HuH-7 (cell line): ENCODE measurements at places on chromosomes 6 and 20.

GRCh38 chr6:74731931-74732330, 473.9 kb downstream of the COL12A1 start:
- DNase-seq = no peak

DNA sequence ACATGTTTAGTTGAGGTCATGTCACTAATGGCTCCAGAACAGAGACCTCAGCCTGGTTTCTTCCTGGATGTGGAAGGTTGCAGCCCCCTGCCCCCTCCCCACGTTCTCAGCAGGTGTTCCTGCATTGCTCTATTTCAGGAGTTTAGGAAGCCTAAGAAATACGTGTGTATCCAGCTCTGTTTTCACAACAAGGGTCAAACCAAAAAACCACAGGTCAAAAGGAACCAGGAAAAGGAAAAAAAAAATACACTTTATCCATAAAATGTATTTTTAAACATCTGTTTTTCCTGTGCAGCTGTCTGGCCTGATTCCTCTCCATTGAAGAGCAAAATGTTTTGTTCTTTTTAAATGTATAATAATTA, 107.9 kb upstream of the PLEKHG1 start:
- DNase-seq = no peak

GRCh38 chr6:28719275-28719940, 193.7 kb downstream of the GPX5 start:
- DNase-seq = no peak

DNA sequence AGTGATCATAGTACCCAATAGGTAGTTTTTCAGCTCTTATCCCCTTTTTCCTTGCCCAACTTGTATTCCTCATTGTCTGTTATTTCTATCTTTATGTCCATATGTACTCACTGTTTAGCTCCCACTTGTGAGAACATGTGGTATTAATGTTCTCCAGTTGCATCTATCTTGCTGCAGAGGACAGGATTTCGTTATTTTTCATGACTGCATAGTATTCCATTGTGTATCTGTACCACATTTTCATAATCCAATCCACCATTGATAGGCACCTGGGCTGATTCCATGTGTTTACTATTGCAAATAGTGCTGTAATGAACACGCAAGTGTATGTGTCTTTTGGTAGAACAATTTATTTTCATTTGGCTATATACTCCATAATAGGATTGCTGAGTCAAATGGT, 819.5 kb upstream of the ADGRB3 start:
- no peak for DNase-seq

DNA sequence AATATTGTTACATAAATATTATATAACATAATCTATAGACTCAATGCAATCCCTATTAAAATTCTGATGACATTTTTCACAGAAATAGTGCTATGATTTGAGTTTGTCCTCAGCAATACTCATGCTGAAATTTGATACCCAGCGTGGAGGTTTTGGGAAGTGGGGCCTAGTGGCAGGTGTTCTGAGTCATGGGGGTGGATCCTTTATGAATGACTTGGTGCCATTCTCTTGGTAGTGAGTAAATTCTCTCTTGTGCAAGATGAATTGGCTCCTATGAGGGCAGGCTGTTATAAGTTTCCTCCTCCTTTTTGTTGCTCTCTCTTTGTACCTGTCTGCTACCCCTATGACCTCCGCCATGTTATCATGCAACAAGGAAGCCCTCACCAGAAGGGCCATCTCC, 65.8 kb downstream of the SHPRH start:
- DNase-seq = no peak

DNA sequence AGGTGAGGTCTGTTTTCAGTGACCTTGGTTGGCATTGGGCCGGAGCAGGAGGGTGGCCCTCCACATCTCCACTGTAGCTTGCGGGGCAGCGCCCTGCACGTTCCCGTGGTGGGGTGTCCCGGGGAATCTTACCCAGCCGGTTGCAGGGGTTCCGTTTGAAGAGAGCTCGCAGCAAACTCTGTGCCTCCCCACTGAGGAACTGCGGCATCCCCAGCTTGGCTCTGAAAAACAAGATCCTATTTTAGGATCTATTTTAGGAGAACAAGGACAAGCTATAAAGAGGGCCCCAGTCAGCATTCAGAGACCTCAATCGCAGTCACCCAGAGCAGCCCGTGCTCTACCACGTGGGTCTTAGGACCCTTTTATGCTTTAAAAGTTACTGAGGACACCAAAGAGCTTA, 97.8 kb downstream of the RAMACL start:
- no peak for DNase-seq

DNA sequence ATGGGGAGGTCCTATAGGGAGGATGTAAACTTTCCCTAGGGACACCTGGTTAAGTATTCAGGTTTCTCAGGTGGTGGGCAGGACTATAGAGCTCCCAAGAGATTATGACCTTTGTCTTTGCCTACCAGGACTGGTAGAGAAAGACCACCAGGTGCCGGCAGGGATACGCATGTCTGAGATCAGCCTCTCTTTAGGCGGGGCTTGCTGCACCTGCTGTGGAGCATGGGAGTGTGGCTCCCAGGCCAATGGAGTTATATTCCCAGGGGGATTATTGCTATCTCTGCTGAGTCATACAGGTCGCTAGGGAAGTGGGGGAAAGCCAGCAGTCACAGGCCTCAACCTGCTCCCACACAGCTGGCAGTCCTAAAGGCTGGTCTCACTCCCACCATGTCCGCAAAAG, 280.5 kb upstream of the MMS22L start:
- DNase-seq = no peak

- DNase-seq = no peak
Observed at GRCh38 chr6:31267651-31268368, 4.1 kb downstream of the HLA-C start.

GRCh38 chr6:35058358-35058675, 82.8 kb downstream of the TCP11 start:
- DNase-seq = no peak

DNA sequence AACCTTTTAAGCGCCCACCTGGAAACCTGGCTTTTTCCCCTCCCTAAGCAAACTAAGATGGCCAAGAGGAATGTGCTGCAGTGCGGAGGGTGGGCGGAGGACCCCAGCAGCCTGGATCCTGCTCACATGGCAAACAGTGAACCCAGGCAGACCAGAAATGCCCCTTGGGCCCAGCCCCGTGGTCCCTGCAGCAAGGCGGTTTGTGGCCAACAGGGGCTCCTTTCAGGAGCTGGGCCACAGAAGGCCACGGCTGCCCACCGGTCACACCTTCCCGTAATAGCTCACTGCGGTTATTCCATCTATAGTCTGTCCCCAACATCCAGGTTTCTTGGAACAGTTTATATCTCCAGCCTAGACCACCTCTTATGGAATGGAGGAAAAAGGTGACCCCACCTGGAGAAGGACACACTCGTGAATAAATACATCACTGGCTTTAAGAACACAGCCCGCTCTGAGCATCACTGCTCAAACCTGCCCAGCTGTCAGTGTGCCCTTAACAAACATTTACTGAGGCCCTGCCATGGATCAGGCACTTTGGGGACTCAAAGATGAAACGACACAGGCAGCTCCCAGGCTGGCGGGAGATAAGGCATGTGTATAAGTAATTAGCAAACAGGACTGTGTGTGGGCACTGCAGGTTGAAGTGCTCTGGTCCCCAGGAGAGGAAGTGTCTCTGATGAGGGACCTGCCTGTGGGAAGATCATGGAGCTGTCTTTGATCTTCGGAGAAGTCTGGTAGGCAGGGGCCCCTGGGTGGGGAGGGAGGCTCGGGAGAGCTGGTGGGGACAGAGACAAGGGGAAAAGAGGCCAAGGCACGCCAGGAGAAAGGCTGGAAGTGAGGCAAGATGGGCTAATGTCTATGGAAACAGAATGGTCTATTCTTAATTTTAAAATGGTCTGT, 3.2 kb upstream of the TUBB1 start:
- no peak for DNase-seq

- peak; percentile 8 for DNase-seq
Observed at GRCh38 chr6:14505401-14505800, 387.8 kb downstream of the CD83 start.

DNA sequence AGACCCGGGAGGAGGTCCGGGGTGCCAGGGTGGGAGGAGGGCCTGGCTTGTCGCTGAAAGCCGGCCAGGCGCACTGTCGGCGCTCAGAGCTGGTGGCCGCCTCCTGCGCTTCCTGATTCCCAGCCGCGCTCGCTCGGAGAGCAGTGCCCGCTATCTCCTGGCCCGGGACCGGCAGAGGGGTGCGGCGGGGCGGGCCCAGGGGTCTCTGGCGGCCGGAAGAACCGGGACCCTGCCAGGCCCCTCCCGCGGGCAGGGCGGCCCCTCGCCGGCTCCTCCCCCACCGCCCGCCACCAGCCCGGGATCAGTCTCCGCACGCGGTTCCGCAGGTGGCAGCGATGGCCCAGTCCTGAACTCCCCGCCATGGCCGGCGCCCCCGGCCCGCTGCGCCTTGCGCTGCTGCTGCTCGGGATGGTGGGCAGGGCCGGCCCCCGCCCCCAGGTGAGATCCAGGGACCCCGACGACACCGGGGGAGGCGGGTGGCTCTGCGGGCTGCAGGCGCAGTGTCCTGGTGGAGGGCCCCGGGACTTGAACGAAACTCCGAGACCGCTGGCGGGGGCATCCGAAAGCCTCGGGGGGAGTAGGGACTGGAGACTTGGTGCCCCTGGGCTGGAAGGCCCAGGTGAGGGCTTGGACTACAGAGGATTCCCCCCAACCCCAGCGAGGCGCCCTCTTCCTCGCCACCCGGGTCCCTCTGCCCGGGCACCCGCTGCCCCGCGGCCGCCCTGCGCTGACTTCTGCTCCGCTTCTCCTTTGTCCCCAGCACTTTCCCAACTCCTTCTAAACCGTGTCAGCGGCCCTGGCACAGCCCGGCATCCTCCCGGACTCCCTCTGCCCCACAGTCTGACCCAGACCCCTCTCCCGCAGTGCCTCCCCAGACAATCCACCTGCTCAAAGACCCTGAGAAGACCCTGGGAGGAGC, at the start of gene GLP1R:
TSS of gene GLP1R (plus strand) at position 301 of the 919 bp plus-strand sequence. CDS start at position 361, 60 bp downstream.
- DNase-seq = no peak

GRCh38 chr6:154123155-154123956, 84.3 kb downstream of the OPRM1 start:
- DNase-seq = no peak

GRCh38 chr20:56710125-56710524, 81.0 kb downstream of the TFAP2C start:
- DNase-seq = no peak

- no peak for DNase-seq
Observed at GRCh38 chr20:31595654-31596411, 9.3 kb upstream of the ID1 start.
